ENCODE measurements at places on chromosomes 7 and 10.
A peak's percentile ranks its signal among the peaks of the same experiment; 100 is the strongest.

DNA sequence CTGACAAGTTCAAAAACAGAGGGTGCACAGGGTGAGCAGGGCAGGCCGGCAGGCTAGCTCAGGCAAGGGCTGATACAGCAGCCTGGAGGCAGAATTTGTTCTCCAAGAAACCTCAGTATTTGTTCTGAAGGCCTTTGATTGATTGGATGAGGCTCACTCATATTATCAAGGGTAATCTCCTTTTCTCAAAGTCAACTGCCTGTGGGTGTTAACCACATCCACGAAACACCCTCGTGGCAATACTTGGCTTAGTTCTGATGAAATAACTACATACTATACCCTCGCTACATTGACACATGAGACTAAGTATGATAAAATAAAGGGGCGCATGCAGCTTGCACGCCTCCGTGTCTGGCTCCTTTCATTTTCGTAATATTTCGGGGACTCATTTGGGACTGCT is 4.4 kb upstream of the PPP2R2D start:
- DNase-seq, result no peak

DNA sequence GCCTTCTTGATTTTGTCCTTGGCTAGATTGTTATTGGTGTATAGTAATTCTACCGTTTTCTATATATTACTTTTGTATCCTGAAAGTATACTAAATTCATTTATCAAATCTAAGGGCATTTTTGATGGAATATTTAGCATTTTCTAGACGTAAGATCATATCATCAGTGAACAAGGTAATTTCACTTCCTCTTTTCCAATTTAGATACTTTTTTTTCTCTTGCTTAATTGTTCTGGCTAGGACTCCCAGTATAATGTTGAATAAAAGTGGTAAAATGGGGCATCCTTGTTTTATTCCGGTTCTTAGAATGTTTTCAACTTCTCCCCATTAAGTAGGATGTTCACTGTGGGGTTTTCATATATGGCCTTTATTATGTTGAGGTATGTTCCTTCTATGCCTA is 260.7 kb downstream of the POLR1F start:
- DNase-seq, result no peak

- DNase-seq, result no peak
Observed at GRCh38 chr7:126723966-126724544, 528.7 kb downstream of the GRM8 start.

GRCh38 chr10:122331100-122331499 is 43.4 kb upstream of the PLEKHA1 start:
- DNase-seq, result no peak

DNA sequence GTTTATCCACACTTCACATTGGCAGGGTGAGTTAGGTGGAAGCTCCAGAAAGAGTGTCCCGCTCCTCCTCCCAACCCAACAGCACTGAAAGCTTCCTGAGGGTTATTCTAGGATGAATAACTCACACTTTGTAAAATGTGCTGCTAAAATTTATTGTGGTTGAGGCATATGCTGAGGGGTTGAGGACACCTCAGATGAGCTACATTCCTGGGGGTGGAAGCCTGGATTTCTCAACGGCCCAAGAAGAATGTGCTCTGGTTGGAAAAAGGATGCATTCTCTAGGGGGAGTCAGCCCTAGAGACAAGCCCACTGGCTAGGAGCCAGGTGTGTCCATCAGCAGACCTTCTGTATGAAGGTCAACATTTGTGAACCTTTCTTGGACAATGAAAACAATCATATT is 91.5 kb upstream of the PDE1C start:
- peak; percentile 98 for DNase-seq

GRCh38 chr7:117781707-117782106 is 91.5 kb downstream of the CTTNBP2 start:
- no peak for DNase-seq

- peak; percentile 48 for DNase-seq
Observed at GRCh38 chr7:81333004-81333403, 414.2 kb upstream of the SEMA3C start.

DNA sequence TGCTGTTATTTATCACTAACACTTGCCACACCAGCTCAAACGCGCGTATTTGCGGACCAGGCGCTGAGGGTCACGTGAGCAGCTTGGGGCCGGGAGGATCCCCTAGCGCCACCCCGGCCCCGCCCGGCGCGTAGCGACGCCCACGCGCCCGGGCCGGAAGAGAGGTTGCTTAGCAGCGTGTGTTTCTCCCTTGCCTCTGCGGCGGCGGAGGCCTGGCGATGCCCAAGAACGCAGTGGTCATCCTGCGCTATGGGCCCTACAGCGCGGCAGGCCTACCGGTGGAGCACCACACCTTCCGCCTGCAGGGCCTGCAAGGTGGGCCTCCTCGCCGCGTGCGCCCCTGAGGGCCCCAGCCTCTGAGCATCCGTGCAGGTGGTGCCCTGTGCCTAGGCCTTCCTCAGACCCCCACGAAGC is at the start of gene C10orf53:
TSS of gene C10orf53 (plus strand) at position 172 of the 414 bp plus-strand sequence. CDS start at position 219, 47 bp downstream.
- peak; percentile 62 for DNase-seq

- DNase-seq, result no peak
Observed at GRCh38 chr10:108412323-108412722, 1247.8 kb upstream of the SORCS1 start.

DNA sequence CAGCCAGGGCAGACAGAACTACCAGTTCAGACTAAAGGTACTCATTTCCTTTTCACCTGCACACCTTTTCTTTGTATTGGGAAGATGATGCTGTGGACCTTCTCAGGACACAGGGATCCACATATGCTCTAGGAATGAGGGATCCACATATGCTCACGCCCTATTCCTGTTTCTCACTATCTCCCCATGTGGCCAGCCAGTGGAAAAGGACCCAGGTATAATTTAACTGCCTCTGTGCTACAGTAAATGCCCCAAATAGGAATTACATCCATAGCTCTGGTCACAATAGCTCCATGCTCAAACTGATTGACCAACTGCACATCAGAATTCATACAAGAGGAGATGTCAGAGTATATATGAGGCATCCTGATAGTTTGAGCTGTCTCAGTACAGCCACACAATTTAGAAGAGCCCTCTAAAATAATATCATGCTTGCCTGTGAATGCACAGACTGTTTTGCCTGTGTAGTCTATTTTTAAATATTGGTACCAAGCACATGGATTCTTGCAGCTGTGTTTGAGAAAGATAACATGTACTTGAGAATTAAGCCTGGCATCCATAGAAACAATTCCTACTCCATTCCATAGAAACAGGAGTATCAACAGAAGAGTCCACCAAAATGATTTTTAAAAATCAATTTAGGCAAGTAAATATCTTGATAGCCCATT is 43.7 kb downstream of the CTTNBP2 start:
- DNase-seq, result no peak

- DNase-seq, result no peak
Observed at GRCh38 chr7:138625849-138626230, 75.3 kb downstream of the SVOPL start.

DNA sequence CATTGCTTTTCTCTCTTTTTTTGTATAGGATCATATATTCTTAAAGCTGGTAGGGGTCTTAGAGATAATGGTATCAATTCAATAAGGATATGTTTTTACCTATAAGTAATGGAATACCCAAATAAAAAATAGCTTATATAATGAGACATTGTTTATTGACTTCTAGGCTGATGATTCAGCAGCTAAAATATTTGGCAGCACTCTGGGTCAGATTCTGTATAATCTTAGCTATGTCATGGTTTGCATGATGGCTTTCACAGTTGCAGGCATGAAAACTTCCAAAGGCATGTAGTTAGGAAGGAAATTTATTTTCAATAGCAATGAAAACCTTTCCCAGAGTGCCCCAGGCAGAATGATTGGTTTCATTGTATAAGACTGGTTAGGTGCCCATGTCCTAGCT is 32.1 kb upstream of the A1CF start:
- peak; percentile 60 for DNase-seq

- peak; percentile 83 for DNase-seq
Observed at GRCh38 chr7:4683884-4684565, 1.9 kb downstream of the FOXK1 start.

- peak; percentile 65 for DNase-seq
Observed at GRCh38 chr10:89281606-89282395, 20.0 kb upstream of the IFIT2 start.

DNA sequence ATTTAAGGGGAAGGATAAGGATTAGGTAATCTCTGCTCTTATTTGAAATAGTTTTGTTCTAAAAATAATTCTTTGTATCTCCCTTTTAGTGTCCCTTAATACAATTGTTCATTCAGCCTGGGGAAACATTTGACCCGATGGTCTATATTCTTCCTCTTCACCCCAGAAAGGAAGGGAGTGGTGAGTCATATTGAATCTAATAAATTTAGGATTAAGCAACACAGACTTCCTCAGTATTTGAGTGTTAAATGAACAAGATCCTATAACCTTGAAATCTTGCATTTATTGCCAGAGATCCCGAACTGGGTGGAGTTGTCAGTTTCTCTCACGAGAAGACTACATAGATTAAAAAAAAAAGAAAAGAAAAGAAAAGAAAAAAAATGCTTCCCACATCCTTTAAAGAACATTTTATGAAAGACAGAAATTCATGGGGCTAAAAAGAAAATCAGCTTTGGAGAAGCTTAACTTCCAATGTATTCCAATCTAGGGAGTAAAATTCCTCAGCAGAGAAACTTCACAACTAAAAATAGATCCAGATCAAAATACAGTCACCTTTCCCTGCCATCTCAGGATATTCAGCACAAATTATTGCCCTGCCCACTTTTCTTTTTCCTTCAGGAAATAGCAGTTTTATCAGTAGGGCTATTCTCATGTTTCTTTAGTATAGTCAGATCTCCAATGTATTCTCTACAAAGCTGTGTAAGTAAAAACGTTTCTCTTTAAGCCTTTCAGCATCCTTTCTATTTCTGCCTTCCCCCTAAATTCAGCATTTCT is 82.2 kb downstream of the SEMA3D start:
- DNase-seq, result peak; percentile 80

DNA sequence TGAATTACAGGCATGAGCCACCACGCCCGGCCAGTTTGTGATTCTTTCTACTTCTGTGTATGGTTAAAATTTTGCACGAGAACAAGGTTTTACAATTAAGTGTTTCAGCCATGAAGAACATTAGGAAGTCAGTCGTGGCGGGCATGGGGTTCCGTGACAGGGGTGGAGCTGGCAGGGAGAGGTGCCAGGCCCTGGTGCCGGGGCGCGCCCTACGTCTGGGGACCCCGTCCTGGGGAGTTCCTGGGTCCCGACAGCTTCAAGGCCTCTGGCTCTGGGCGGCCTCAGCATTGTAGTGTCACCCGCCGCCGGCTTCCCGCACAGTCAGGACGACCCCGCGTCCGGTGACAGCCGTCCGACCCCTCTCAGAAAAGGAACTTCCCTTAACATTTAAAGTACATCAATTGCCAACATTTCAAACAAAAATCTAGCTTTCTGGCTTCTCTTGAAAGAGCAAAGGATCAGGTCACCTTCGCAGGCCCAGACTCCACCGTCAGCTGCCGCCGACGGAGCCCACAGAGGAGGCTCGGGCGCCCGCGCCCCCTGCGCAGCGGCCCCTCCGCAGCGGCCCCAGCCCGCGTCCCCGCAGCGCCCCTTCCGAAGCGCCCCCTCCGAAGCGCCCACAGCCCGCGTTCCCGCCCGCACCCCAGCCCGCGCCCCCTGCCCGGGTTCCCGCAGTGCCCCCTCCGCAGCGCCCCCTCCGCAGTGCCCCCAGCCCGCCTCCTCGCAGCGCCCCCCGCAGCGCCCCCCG is 23.2 kb upstream of the MKI67 start:
- DNase-seq, result no peak

DNA sequence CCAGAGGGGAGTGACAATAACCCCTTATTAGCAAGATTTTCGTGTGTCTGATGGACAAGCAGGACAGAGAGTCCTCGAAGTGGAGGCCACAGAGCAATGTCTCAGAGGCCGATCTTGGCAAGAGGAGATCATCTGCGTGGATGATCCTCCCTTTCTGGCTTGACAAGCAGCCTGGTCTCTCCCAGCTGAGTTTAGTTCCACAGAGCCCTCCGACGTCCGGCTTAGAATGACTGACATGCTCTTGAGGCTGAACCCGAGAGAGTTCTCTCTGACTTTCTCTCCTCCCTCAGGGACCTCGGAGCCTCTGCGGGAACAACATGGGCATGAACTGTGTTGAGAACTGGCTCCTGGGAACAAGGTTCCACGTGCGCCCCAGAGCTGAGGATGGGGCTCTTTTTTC is 180.7 kb upstream of the PFKP start:
- no peak for DNase-seq

- DNase-seq, result no peak
Observed at GRCh38 chr7:20111821-20112542, 105.2 kb downstream of the MACC1 start.

GRCh38 chr7:19537942-19538401 is 170.9 kb downstream of the POLR1F start:
- DNase-seq, result no peak

DNA sequence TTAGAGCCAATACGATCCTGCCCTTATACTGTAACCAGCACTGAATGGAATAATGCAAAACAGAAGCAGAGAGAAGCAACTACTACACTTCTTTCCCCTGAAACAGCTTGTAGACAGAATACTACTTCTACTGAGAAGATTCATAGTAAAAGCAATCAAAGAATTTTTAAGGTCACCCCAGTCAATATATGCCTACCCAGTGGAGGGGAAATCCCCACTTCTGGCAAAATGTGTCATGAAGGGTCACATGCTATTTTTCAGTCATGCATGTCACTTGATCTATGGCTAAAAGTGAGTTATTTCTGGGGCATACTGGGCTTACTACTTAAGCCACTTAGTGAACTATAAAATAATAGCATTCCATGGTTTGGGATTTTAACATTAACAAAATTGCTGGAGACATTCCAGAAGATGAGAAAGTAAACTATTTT is 25.6 kb downstream of the IRF5 start:
- DNase-seq, result peak; percentile 41

DNA sequence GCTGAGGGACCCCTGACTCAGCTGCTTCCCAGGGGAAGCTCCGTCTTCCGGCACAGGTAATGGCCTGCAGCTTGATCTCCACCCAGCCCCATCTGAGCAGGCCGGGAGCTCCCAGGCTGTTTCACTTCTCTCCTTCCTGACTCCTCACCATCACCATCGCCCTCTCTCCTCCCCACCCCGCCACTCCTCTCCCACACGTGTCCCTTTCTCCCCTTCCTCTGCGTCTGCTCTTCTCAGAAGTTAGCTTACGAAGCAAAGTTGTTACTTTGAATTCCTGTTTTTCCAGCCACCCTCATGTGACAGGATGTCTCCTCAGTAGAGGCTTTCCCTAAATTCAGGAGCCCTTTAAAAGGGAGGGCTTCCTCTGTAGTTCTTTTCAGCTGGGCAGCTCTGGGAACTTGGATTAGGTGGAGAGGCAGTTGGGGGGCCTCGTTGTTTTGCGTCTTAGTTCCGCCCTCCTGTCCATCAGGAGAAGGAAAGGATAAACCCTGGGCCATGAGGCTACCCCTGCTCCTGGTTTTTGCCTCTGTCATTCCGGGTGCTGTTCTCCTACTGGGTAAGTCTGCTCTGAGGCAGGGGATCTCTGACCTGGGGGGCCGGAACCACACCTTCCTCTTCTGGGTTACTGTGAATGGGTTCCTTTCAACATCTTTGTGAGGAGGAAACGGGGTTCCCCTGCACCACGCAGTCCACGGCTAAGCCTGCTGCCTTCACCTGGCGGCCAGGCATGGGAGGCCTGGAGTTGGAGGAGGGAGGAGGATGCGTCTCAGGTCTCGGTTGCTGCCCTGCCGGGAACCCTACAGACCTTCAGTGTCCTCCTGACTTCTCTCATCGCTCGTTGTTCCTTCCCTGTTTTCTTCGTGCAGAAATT is at the start of gene MRC1:
TSS of gene MRC1 (plus strand) at position 378 of the 871 bp plus-strand sequence. CDS start at position 496, 118 bp downstream.
- DNase-seq, result no peak
